ENCODE measurements at places on chromosomes 16 and 17.
A peak's percentile ranks its signal among the peaks of the same experiment; 100 is the strongest.

- no peak for DNase-seq
Observed at GRCh38 chr17:80611816-80612215, 67.2 kb downstream of the RPTOR start.

DNA sequence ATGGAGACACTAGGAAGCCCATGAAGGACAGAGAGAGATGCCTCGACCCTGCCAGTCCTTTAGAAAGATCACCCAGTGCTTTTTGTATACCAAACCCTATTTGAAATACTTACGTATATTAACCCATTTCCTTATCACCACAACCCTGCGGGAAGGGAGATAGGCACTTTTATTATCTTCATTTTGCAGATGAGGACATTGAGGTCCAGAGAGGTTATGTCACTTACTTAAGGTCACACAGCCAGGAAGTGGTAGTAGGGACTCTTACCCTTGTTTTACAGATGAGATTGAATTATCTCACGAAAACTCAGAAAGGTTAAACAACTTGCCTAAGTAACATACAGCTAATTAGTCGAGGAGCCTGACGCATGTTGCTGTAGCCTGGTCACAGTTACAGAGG lies 38.2 kb downstream of the IL4R start:
- no peak for DNase-seq

GRCh38 chr17:38731526-38732294 lies 1.6 kb downstream of the CISD3 start:
- no peak for DNase-seq

DNA sequence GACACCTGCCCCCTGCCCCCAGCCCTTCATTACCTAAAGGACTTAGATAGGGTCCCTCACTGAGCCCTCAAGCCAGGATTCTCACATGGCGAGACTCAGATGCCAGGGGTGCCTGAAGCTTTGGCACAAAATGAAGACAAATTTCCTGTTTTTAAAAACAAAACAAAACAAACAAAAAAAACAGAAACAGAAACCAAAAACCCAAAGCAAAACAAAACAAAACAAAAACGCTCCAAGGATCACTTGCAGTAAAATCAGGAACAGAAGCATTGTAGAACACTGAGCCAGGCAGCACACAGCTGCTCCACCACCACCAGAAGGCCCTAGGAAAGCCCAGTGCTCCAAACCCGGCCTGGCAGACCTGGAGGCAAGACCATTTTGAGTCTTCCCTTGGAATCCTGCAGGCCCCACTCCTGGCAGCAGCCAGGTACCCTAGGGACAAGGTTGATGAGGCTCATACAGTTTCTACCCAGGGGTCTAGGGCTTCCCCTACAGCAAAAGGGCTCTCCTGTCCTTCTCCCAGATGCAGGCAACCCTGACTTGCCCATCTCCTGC lies 20.8 kb downstream of the MYO18A start:
- no peak for DNase-seq

GRCh38 chr17:8073627-8074484 lies 13.7 kb downstream of the ALOX12B start:
- peak; percentile 31 for DNase-seq

- DNase-seq = no peak
Observed at GRCh38 chr17:4204710-4205173, 59.0 kb downstream of the ANKFY1 start.

GRCh38 chr16:50011707-50012106 lies 13.3 kb upstream of the CNEP1R1 start:
- no peak for DNase-seq

DNA sequence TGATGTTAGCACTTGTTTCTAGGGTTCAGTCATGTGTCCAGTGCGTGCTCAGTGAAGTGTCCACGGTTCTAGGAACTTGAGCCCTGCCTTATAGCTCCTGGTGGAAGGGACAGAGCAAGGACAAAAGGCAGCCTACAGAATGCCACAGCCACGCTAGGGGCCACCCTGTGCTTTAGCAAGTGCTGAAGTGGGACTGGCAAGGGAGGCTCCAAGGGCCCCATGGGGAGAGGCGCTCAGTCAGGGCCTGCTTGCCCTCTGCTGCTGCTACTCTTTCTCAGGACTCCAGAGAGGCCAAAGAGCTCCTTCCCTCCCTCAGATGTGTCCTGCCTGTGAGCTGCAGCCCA lies 6.8 kb downstream of the NT5C start:
- no peak for DNase-seq

- no peak for DNase-seq
Observed at GRCh38 chr17:79548116-79548515, 62.7 kb downstream of the RBFOX3 start.

DNA sequence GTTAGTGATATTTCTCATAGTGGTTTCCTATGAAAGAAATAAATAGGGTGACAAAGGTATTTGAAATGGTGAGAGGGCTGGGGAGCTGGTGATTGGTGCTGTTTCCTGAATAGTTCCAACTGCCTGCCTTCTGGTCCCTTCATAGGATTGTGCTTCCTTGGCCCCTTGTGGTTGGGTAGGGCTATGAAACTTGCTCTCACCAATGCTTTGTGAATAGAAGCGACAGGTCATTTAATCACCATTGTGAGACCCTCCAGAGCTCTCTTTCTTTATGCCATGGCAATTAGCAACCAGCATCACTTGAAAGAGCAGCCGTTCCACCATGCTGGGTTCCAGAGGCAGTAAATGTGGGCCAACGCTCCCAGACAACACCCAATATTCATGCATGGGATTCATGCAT lies 23.7 kb upstream of the WWOX start:
- DNase-seq = no peak

- no peak for DNase-seq
Observed at GRCh38 chr16:12252616-12253015, 276.1 kb downstream of the SNX29 start.

DNA sequence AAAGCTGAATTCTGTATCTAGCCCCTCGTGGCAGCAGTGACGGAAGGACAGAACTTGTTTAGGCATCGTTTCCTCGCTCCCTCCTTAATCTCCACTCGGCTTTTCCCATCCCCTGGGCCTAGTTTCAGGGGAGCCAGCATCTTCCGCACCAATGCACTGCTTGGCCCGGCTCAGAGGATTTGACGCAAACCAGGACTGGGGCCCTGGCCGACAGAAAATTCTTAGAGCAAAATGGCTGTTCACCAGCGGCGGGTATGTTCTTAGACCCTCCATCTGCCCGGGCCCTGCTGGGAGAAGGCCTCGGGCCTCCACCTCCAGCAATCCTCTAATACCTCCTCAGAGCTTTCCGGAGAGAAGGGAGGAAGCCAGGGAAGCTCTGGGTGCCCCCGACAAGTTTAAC lies 54.6 kb downstream of the TBC1D16 start:
- DNase-seq = no peak

- peak; percentile 29 for DNase-seq
Observed at GRCh38 chr17:81037026-81037797, 2.3 kb downstream of the BAIAP2 start.

GRCh38 chr16:84462296-84463210 lies 41.9 kb downstream of the MEAK7 start:
- no peak for DNase-seq

GRCh38 chr16:25064937-25065336 lies 46.6 kb upstream of the LCMT1 start:
- no peak for DNase-seq

GRCh38 chr17:28279411-28279810 lies 39.6 kb upstream of the TMEM97 start:
- DNase-seq = no peak

GRCh38 chr17:65896889-65897288 lies 295.0 kb downstream of the CEP112 start:
- no peak for DNase-seq

- no peak for DNase-seq
Observed at GRCh38 chr16:56930486-56931270, 1.3 kb upstream of the HERPUD1 start.

DNA sequence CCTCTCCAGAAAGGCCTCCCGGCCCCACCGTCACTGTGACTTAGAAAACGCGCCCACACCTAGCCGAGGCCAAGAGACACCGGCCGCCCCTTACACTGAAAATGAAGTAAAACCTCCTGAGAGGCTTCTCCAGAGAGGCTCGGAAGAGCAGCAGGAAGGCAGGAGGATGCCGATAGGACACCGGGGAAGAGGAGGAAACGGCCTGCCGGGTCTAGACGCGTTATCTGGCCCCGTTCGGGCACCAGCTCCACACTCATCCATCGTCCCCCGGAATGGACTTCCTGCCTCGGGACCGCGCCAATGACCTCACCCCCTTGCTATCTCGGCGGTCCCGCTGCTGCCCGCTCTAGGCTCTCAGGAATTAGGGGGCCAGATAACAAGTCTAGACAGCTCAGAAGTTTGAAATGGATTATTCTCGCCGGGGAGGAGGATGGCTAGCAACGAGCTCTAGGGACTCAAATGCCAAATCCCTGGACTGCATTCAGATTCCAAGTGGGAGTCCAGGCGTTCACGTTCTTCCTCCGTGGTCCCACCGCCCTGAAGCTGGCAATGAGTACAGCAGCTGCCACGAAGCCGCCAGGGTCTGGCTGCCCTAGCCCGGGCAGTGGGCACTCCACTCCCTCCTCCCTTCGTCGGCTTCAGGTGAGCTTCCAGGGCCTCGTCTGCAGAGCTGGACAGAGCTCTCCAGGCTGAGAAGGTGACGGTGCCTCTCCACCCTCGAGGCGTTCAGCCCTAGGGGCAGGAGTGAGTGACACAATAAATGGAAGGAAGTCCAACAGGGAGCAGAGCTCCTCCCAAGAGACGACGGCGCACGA lies 350.9 kb downstream of the FOXL1 start:
- no peak for DNase-seq

- peak; percentile 46 for DNase-seq
Observed at GRCh38 chr17:18217412-18218015, 7.9 kb upstream of the LLGL1 start.

DNA sequence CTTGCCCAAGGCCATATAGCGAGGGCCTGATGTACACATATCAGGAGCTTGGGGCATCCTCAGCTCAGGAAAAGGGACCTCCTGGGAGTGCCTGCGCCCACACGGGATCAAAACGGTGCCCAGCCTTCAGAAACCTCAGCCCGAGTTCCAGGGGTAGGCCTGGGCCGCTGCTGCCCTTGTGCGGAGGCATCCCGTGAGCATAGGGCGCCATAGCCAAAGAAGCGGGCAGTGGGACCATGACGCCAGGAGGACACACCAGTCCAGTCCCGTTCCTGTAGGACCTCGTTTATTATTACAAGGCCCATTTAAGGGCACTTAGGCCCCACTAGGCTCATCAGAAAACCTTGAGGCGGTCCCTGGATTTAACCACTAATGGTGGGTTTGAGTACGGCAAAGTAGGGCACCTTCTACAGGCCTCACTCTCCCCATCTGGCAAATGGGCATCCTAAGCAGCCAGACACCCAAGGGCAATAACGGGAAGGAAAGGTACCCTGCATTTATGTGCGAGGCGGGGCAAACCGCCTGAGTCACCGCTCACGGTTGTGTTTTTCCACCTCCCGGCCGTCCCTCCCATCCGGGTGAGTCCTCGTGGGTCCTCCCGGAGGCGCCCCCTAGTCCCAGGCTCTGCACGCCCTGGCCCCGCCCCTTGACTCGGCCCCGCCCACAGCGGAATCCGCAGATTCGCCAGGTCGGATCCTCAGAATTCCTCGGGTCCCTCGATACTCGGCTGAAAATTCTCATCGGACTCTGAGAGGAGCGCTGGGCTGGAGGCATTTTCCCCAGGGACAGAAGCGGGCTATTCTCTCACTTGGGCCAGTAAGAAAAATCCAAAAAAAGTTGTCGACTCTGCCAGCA lies 726 bp upstream of the SETD1A start:
- peak; percentile 90 for DNase-seq

DNA sequence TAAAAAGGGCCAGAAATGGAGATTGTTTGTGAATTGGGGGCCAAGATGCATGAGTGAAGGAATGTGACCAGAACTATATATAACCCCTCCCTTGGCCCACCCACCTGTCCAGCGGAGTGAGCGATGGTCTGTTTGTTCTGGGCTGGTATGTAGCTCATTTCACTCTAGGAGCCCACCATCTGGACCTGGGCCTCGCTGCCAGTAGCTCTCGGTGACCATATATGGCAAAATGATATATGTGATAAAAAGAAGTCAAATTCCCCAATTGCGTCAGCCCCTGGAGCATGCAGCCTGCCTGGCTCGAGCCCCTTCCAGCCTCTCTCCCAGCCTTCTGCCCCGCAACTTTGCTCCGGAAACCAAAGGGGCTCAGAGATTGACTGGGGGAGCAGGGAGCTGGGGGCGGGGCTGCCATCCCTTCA lies 47.3 kb downstream of the CCDC42 start:
- no peak for DNase-seq

- no peak for DNase-seq
Observed at GRCh38 chr17:47423406-47424295, 99.9 kb downstream of the EFCAB13 start.

DNA sequence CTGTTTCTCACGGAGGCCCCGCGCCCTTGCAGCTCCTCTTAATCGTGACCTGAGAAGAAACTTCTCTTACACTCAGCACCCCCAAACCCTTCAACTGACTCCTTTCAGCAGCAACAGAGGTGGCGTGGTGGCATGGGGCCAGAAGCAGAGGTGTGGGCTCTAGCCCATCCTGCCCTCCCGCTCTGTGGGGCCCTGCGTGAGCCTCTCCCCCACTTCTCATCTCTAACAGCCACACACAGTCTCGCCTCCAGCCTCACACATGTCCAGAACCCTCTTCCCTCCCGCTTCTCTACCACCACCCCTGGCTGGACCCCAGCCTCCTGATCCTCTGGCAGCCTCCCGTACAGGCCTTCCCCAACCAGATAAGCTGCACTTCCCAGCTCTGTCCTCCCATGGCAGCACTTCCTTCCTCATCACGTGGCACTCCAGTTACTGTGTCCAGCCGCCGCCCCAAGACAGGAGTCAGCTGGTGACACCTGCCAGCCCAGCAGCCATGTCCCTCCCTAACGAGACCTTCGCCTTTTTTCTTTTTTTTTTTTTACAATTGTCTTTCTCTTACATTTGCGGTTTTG lies 30.5 kb downstream of the NSMCE1 start:
- no peak for DNase-seq

DNA sequence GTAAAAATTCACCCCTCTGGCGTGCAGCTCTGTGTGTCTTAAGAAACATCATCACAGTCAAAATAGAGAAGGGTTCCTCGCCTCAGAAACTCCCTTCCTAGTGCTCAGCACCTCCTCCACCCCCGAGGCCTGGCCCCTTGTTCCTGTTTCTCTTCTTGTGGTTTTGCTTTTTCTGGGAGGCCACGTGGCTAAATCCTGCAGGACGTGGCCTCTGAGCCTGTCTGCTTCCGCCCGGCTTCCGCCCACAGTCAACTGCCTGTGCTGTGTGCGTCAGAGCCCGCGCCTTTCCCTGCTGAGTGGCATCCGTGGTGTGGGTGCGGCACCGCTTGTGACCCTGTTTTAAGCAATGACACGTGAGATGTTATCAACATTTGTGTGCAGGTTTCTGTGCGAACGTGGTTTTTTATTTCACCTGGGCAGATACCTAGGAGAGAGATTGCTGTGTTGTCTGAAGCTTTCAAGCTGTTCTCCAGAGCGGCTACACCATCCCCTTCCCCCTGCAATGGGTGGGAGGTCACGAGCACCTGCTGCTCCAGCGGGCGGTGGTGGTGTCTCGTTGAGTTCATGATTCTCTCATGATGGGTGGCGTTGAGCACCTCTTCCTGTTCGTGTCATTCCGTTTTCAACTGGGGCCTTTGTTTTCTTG lies 21.7 kb downstream of the ACSF3 start:
- DNase-seq = no peak

GRCh38 chr16:71914802-71915201 lies 19.5 kb downstream of the IST1 start:
- DNase-seq = no peak
